ENCODE measurements at places on chromosomes 1 and 21. TPM values are rescaled to one million over a fixed set of nuclear protein-coding genes. Genes with fewer than 3 reads are reported as not detected.

GRCh38 chr1:101588677-101589076, 351.9 kb downstream of the S1PR1 start:
- no peaks in the 10 kb centered on the region for H3K27me3 ChIP-seq
- no peak overlapping the region for H3K27ac ChIP-seq
- DNase-seq, result no peak

The AGT gene
- total RNA-seq, result 4.3 TPM

The TRIM46 gene
- 0.36 TPM for total RNA-seq

DNA sequence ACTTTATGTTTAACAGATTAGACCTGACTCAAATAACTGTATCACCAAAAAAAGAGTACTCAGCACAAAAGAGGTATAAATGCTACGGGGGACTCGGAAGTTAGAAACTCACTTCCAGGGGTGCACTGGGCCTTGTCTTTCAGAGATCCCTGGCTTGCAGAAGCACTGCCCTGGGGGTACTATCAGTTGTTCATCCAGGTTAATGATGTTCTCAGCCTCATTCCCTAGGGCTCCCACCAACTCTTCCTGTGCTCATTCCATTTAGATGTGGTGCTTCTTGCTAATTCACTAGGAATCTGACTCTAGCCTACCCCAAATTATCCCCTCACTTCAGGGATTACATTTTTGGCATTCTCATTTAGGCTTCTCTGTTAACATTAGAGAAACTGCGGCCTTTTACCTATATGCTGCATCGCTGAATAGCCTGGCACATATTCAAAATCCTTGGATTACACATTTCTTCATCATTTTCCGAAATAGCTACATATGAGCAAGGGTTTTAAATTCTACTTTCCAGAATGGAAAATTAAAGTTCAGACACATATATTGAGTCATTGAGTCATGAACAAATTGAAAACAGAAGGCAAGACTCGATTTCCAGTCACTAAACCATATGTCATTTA, 338.5 kb downstream of the KCTD3 start:
- no peaks in the 10 kb centered on the region for H3K27me3 ChIP-seq
- DNase-seq, result no peak
- no peaks in the 10 kb centered on the region for H3K36me3 ChIP-seq
- H3K4me3 ChIP-seq, result no peak overlapping the region
- no peaks in the 10 kb centered on the region for H3K4me1 ChIP-seq

The IGSF3 gene
- 7.2 TPM for total RNA-seq

- H3K4me3 ChIP-seq, result no peak overlapping the region
- DNase-seq, result no peak
- H3K36me3 ChIP-seq, result no peaks in the 10 kb centered on the region
- H3K27ac ChIP-seq, result no peak overlapping the region
- no peaks in the 10 kb centered on the region for H3K27me3 ChIP-seq
- H3K4me1 ChIP-seq, result peaks cover 9% of the 10 kb centered on the region
These were observed 15.6 kb downstream of the B3GALT5 start for GRCh38 chr21:39628385-39628784.

DNA sequence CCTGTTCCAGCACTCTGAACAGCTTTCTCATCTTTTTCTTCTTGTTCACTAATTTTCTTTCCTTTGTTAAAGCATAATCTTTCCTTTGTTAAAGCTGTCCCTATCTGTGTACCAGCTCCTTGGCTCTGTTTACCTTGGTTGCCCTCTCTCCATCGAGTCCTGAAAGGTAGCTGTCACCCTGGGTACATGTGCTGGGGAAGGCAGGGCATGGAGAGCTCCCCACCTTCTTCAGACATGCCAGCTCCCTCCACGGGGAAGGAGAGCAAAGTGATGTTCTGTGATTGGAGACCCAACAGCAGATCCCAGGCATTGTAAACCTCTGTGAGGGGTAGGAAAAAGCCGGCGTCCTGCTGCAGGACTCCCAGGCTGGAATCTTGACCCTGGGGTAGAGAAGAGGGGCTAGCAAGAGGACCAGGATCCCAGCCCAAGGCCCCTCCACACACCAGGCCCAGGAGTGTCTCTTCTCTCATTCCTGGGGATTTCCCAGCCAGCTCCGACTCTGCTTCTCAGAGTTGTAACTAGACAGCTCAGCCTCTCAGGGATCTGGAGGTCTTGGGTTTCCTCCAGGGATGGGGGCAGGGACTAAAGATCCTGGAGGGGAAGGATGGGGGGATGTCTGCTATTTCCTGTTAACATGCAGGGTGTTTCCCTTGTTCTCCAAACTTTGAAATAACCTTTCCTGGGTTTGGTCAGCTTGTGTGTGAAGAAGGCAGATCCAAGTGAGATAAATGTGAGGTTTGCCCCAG, 34.4 kb downstream of the TMCC2 start:
- H3K4me1 ChIP-seq, result peaks cover 35% of the 10 kb centered on the region
- no peak overlapping the region for H3K27ac ChIP-seq
- H3K36me3 ChIP-seq, result no peaks in the 10 kb centered on the region
- no peaks in the 10 kb centered on the region for H3K27me3 ChIP-seq
- no peak overlapping the region for H3K4me3 ChIP-seq

DNA sequence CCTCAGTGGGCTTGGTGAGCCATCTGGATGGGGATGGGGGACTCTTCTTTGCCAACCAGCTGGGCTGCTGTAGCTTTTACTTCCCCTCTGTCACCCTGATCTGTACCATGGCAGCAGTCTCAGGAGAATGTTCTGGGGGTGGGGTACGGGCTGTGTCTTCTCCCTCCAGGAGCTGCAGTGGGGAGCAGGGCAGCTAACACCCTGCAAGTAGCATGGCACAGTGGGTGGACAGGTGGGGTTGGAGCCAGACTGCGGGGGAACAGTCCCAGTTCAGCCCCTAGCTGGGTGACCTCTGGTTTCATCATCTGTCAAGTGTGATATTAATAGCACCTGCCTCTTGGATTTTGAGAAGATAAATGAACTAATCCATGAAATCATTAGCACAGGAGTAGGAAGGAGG, 3.1 kb downstream of the NFASC start:
- H3K4me3 ChIP-seq, result no peak overlapping the region
- no peaks in the 10 kb centered on the region for H3K27me3 ChIP-seq
- no peaks in the 10 kb centered on the region for H3K36me3 ChIP-seq
- peaks cover 74% of the 10 kb centered on the region for H3K4me1 ChIP-seq
- peak; percentile 55 for DNase-seq
- no peak overlapping the region for H3K27ac ChIP-seq

DNA sequence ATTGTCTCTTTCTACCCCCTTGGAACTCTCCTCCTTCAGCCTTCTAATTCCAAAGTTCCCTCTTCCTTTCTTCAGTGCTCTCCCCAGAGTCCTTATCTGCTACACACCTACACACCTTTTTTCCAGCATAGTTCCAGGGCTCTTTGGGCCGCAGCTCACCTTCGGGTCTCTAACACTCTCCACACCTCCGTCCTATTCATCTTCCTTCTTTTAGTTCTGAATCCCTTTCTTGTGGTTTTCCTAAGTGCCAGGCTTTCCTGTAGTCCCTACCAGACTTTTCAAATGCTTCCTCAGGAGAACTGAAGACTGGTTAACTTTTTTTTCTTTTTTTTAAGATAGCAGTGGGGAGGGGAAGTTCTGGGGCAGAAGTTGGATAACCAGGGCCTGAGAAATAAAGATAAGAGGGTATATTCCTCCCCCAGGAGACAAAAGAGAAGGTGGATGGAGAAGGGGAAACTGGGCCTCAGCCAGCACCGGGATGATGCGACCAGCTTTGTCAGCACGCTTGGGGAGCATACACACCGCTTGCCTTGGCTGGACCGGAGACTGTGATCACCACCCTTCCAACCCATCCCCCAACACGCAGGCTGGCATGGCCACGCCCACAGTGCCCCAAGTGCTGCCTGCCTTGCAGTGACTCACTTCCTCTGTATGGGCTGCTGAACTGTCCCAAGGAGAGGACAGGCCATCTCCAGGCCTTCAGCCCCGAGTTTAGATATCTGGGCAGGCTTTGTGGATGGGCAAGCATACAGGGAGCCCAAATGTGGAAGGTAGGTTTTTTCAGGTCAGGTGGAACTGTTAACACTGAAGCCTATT, 2.5 kb upstream of the CERS2 start:
- H3K4me3 ChIP-seq, result no peak overlapping the region
- peak overlapping the region; percentile 97 for H3K27ac ChIP-seq
- H3K4me1 ChIP-seq, result no peaks in the 10 kb centered on the region
- peak; percentile 92 for DNase-seq
